ENCODE measurements at places on chromosomes 7 and 10.
A peak's percentile ranks its signal among the peaks of the same experiment; 100 is the strongest.

GRCh38 chr10:73873142-73873837, 1.1 kb downstream of the CAMK2G start:
- no peak for DNase-seq

- DNase-seq = no peak
Measured at GRCh38 chr10:94092848-94093247, 99.1 kb downstream of the PLCE1 start.

- no peak for DNase-seq
Measured at GRCh38 chr10:109778993-109779392, 144.3 kb downstream of the XPNPEP1 start.

- DNase-seq = no peak
Measured at GRCh38 chr10:33160151-33160550, 174.3 kb downstream of the NRP1 start.

DNA sequence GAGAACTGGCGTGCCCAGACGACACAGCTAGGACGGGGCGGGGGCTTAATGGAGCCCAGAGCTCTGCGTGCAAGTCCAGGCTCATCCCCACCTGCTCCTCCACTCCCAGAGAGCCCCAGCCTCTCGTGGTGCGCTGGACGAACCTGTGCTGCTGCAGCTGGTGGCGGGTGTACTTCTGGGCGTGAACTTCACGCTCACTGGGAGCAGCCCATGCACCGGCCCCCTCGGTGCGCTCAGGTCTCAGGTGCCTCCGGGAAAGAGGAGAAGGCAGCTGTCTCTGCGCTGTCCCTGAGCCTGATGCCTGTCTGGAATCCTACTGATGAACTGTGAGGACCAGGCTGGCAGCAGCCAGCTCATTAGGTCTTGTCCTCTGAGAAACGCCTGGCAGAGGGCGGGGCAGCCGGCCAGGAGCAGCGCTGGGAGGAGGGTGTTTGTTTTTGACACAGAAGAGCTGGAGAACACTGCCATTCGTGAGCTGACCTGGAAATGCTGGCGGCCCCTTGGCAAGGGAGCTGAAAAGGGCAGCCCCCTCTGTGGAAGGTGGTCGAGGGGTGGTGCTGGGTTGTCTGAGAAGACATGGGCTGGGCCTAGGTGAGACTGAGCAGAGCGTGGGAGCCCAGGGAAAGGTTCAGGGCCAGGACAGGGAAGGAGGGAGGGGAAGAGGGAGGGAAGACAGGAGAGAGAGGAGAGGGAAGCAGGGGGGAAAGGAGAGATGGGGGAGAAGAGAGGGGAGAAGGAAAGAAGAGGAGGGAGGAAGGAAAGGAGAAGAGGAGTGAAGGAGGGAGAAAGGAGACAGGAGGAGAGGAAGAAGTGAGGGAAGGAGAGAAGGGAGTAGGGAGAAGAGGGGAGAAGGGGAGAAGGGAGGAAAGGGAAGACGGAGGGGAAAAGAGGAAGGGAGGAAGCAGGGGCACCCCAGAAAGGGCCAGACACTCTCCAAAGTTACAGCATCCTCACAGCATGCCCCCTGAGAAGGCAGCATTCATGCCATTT, 53.5 kb upstream of the TNS3 start:
- DNase-seq = no peak

DNA sequence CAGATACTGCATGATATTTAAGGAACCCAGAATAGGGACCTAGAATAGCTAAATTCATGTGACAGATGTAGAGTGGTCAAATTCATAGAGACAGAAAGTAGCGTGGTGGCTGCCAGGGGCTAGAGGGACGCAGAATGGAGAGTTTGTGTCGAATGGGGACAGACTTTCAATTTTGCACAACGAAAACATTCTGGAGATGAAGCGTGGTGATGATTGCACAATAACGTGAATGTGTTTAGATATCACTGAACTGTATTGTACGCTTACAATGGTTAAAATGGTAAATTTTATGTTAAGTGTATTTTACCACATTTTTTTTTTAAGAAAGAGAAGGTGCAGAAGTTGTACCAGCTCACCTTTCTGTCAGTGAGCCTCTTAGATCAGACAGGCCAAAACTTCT, 137.8 kb upstream of the TNS3 start:
- DNase-seq = no peak

GRCh38 chr7:137772748-137773147, 74.0 kb downstream of the DGKI start:
- DNase-seq = no peak

- DNase-seq = no peak
Measured at GRCh38 chr10:58367069-58367468, 18.1 kb upstream of the TFAM start.

GRCh38 chr10:63166742-63167258, 33.7 kb downstream of the NRBF2 start:
- peak; percentile 54 for DNase-seq

DNA sequence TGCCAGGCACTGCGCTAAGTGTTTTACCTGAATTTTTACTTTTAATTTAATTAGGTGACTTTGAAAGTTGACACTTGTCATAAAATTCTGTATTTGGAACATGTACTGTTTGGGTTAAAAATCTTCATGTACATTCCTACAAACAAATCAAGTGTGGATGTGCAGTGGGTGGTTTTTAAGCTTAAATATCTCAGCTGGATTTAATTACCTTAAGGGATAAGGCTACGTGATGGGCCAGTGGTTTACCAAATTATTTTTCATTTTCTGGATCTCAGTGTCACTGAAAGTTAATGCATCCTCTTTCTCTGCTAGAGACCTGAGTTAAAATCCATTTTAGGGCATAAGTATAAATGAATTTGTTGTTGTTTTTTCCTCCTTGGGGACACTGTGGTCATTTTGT, 51.1 kb downstream of the EXOC4 start:
- DNase-seq = no peak

GRCh38 chr7:46581268-46581667, 660.2 kb upstream of the IGFBP3 start:
- DNase-seq = no peak

- DNase-seq = no peak
Measured at GRCh38 chr7:95436407-95436806, 1.6 kb upstream of the PON2 start.

GRCh38 chr7:82678716-82679115, 235.1 kb upstream of the CACNA2D1 start:
- no peak for DNase-seq

DNA sequence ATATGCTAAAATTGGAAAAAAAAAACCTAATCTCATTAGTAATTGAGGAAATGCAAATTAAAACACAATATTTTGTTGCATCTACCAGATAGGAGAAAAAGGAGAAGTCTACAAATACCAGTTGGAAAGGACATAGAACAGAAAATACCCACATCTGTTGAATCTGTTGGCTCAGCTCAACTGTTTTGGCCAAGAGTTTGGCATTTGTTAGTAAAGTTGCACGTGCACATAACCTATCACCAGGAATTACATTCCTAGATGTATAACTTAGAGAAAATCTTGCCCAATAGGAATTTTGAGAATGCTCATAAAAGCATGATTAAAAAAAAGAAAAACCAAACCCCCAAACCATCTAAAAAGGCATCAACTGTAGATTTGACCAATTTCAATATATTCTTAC, 282.1 kb upstream of the BMPER start:
- DNase-seq = no peak

GRCh38 chr10:88791924-88792323, 10.6 kb upstream of the LIPM start:
- peak; percentile 35 for DNase-seq

GRCh38 chr7:74612015-74612829, 45.3 kb upstream of the GTF2I start:
- no peak for DNase-seq

DNA sequence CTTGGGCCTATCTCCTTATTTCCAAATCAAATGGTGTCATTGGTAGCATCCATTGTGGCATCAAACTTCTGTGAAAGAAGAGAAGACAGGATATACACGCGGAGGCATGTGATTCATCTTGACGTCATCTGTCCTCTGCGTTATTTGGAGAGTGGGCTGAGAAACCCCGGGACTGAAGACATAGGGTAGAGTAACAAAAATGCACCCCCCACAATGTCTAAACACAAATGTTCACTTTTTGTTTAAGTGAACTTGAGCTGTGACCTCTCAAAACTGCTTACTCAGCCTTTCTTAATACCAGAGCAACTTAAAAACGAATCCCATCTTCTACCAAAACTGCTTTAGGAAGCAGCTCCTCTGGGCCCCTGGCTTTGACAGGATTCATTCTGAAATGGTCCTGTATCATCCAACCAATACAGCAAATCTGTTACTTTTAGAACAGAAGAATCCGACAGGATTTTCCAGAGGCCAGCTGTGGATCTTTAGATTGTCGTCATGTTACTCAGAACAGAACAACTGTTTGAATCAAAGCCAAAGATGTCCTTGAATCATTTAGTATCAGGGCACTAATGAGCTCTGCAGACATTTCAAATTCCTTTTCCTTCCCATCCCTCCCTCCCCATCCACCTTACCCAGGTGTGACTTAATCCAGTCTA, 438.1 kb downstream of the SUGCT start:
- DNase-seq = no peak

- DNase-seq = no peak
Measured at GRCh38 chr7:113976508-113976907, 57.7 kb upstream of the PPP1R3A start.

DNA sequence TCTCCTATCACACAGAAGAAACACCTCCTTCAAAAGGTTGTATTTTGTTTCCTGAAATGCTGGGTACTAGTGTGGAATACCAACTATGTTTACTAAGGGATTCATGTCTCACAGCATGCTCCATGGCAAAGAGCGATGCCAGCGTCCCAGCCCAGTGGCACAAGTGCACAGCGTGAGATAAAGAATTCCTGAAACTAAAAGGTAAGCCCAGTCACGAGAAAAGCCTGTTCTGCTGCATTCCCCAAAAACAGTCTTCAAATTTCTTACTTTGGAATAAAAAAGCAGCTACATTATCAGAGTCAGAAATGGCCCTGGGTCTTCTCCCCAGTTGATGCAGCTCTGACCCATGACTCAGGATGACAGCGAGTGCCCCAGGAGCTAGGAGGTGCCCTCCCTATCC, 53.1 kb upstream of the DDC start:
- no peak for DNase-seq

GRCh38 chr10:11605807-11606408, 5.5 kb downstream of the USP6NL start:
- no peak for DNase-seq

DNA sequence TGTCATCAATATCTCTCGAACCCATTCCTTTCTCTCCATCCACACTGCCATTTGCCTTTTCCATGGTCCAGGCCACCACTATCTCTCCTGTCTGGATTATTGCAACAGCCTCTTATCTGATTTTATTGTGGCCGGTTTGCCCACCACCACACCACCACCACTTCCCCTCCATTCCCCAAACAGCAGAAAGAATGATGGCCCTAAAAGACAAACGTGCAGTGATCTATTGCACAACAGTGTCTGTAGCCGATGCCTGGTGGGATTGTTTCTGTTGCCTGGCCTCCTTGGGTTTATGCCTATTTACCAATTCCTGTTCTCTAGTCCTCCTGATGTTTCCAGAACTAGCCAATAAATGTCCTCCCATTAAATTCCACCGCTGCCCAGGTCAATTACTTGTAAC, 10.2 kb upstream of the ST8SIA6 start:
- no peak for DNase-seq

GRCh38 chr7:155371884-155372781, 74.5 kb downstream of the INSIG1 start:
- no peak for DNase-seq

- no peak for DNase-seq
Measured at GRCh38 chr10:26509307-26509706, 71.2 kb downstream of the APBB1IP start.

DNA sequence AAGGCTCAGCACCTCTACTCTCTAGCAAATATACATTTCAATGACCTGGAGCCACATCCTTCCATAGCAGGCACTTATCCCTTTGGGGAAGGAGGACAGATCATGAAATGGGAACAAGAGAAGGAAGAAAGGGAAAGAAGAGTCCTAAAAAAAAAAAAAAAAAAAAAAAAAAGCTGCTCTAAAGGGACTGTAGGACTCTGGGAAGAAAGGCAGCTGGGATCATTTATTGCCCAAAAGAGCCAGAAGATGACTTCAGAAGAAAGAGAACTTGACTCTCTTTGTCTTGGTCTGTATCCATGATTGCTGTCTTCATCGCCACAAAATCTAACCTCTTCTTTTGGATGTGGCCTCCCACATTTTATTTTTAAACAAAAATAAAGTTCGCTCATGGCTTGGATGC, 203.6 kb upstream of the CELF2 start:
- DNase-seq = no peak

GRCh38 chr7:43761938-43762692, 3.6 kb downstream of the BLVRA start:
- DNase-seq = no peak

Data from endothelial cell (in vitro differentiated cells).